Stimulated activated CD4-positive, alpha-beta T cell treated with anti-CD3 and anti-CD28 coated beads, Interleukin-1b, Interleukin-23, amount 100 ng/mL, for 24 hours (primary cell): ENCODE measurements at places on chromosomes 1 and 21.

DNA sequence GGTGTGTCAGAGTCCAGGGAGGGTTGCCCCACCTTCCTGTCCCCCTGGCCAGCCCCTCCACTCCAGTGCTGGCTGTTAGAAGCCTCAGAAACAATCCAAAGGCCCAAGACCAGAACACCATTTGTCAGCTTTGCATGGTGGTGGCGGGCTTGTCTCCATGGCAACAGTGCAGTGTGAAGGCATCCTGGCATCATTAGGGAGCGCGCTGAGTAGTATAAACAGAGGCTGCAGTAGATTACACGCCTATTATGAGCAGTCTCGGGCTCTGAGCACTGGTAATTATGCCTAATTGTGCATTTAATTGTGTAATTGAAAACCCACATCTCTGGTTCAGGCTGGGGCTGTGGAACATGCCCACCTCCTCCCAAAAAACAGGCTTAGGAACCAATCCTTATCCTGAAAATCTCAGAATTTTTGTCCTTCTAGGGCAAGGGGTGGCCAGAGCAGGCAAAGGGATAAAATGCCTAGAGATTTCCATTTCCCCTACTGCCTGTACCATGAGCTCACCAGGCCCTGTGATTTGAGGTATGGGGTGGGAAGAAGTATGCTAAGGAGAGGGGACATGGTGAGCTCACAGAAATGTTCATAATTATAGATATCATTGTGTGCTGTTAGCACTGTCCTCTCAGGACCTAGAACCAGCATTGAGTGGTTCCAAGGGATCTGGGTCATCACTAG lies 11.7 kb downstream of the NKAIN1 start:
- DNase-seq: no peak

DNA sequence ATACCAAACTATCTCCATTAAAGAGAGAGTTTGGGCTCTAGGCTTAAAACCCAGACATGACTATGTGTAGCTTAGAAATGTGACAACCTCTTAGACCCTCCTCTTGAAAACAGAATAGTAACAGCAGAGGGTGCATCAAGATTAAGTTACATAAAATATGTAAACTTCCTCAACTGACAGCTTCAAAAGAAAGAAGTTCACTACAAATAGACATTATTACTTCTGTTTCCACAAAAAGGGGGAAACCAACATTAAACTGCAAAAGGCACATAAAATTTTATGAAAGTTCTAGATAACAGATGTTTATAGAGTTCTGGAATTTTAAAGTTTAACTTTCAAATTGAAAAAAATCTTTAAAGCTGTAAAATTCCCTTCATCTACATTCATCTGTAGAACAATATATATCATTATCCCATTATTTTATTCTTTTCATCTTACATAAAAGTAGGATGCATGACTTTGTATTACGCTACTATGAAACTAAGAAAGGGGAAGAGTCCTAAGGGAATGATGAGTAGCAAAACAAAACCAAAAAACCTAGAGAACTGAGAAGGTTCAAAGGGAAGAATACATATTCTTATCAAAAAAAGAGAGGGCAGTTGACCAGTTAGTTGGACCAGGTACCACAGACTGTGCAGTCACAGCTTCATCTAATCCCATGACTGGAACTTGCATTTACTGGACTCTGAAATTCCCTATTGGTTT lies 177.0 kb downstream of the SIPA1L2 start:
- no peak for DNase-seq

GRCh38 chr21:40134731-40135492 lies 267.7 kb downstream of the PCP4 start:
- DNase-seq: no peak

- DNase-seq: no peak
These were observed 5.0 kb downstream of the ATF6 start for GRCh38 chr1:161771161-161771560.

DNA sequence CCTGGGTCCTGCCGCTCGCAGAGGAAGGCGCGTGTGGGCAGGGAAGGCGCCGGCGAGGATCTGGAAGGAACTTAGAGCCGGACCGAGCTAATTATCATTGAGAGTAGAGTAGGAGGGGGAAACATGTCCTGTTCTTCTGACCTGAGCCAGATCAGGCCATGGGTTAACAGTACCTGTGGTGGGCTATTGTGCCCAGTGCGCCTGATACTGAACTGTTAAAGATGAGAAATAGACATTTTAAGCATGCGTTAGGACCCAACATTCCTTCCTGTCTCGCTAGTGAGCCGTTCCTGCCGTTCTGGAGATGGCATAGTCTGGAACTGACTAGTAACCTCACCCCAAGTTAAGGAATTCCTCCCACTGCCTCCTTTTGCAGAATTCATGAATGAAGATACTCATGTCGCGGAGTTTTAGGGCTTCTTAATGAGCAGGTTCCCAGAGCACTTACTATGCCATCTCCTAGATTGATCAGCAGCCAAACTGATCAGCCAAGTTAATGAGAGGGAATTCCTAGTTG lies 870 bp downstream of the STRIP1 start:
- DNase-seq: no peak

DNA sequence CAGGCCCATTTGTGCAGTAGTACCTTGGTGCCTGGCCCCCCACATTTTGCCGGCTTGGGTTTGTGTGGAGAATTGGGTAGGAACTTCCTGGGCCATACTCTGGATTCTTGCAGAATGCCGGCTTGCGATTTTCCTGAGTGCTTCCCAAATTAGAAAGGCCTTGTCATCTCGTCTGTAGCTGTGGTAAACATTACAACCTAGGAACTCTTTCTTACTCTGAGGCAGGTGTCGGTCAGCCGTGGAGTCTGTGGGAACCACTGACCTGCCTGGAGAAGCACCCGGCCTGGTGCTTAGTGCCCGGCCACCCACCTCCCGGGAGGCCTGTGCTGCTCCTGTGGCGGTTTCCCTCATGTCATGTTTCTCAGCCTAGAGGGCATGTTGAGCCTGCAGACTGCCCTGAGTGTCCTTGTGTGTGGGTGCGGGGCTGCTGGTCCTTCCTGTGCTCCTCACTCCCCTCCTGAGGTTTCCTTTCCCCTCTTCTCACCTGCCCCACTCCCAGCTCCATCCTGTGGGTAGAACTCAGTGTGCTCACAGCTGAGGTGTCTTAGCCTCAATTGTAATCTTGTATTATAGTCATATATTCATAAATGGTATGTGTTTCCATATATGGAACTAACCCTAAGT lies 64.7 kb downstream of the S100B start:
- DNase-seq: no peak

DNA sequence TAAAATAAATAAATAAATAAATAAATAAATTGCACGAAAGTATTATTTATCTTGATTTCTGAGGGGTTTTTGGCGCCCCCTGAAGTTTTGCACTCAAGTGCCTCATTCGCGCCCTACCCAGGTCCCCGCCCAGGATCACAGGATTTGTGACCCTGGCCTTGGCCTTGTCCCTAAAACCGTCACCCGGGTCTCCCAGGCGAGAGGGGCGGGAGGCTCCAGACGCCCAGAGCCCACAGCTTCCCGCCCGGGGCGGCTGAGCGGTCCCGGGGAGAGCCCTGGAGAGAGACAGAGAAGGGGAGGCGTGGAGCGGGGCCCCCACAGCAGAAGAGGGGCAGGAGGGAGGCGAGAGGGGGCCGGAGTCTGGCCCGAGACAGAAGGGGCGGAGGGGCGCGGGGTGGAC lies 91.8 kb upstream of the CASZ1 start:
- no peak for DNase-seq

DNA sequence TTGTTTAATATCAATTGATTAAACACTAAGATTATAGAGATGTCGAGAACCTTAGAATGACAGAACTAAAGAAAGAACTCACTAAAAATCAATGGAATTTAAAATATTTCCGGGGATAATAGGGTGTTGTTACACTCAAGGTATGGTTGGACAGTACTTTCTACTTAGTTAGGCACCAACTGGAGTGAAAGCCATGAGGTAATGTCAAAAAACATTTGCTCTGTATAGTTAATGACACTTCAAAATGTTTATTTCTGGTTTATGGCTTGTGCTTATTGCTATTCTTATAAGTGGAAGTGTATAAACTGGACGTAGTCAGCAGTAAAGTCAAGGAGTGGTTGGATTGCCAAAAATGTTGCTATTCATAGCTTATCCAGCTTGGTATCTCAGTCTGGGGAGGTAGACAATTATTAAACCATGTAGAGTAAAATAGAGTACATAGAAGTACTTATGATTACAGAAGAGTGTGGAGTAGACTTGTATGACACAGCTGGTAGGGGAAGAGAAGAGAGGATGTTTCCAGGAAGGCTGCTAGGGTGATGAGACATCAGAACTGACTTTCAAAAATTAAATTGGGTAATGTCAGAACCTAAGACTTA lies 56.5 kb upstream of the BMP8A start:
- no peak for DNase-seq

DNA sequence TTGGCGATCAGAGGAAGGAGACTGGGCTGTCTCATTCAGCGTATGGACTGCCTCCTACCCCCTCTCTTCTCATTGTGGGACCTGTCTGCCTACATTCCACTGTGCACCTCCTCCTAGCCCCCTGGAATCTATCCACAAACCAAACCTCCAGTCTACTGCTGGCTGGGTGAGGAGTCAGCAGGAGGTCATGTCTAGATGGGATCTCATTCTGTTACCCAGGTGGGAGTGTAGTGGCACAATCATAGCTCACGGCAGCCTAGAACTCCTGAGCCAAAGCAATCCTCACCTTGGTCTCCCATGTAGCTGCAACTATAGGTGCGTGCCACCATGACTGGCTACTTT lies 18.0 kb upstream of the TTC22 start:
- no peak for DNase-seq

- no peak for DNase-seq
These were observed 30.2 kb downstream of the WDR4 start for GRCh38 chr21:42848932-42849758.

- no peak for DNase-seq
These were observed 550.9 kb downstream of the USP25 start for GRCh38 chr21:16280686-16281091.

- no peak for DNase-seq
These were observed 67.4 kb downstream of the SLC16A1 start for GRCh38 chr1:112888630-112889029.

DNA sequence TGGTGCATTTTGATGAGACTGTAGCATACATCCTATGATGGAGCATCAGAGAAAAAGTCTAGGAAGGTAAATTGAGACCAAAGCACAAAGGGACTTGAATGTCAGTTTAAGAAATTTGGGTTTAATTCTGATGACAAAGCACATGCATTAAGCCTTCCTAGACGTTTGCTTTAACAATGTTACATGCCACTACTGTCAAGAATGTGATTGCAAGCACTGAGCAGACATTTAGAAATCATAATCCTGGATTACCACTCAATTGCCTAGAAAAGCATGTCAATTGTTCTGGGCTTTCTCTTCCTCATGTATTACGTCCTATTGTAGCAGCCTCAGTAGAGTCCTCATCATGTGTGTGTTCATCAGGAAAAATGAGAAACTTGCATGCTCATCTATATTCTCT lies 117.1 kb downstream of the ZNF281 start:
- DNase-seq: no peak

DNA sequence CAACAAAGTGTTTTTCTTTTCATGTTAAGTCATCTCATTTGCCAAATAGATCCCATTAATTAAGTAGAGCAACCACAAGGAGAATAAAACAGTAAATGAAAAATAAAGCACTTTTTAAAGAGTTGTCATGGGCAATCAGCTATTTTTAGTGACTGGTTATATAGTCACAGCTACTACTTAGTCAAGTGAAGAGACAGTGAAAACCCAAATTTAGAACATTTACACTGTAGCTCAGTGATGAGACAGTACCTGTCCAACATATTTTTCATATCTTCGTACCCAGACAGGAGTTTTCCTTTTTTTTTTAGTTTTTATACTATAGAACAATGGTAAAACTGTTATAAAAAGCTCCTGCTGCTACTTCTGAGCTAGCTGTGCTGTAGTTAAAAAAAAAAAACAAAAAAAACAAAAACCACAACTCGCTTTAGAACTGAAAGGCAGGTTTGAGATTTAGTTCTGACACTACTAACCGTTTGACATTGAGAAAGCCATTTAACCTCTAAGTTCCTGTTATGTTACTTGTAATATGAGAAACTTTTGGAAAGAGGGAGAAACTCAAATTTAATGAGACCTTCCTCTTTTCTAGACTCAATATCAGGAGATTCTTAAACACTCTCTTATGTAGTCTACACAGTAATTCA lies 777.5 kb downstream of the ADGRL2 start:
- no peak for DNase-seq

GRCh38 chr1:44786138-44786840 lies 1.7 kb downstream of the BEST4 start:
- DNase-seq: no peak

GRCh38 chr1:183215076-183215720 lies 29.1 kb downstream of the LAMC2 start:
- no peak for DNase-seq

- DNase-seq: no peak
These were observed 1.5 kb downstream of the CELF3 start for GRCh38 chr1:151714820-151715725.

GRCh38 chr1:42777852-42778251 lies 6.9 kb upstream of the TMEM269 start:
- no peak for DNase-seq

- DNase-seq: no peak
These were observed 246.6 kb downstream of the KAZN start for GRCh38 chr1:14844923-14845617.

DNA sequence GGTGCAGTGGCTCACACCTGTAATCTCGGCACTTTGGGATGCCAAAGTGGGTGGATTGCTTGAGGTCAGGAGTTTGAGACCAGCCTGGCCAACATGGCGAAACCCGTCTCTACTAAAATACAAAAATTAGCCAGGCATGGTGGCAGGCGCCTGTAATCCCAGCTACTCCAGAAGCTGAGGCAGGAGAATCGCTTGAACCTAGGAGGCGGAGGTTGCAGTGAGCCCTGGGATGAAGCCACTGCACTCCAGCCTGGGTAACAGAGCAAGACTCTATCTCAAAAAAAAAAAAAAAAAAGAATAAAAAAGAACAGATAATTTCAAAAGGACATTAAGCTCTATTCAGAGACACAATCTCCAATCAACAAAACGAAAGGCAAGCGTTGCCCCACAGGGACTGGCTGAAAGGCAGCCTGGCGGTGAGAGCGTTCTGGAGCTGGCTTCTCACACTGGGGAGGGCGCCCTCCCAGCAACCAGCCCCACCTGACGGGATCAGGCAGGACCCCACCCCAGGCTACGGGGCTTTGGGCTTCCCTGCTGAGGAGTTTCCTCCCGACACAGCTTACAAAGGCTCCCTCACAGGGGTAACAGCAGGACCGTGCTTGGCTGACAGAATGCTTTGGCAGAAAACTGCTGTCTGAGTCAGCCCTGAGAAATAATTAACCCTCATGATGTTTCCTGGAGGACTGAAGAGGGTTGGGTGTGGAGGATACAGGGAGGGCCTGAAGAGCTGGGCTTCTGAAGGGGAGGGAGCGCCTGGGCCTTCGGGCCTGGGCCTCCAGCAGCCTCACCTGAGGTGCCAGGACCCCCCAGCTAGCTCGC lies 31.1 kb upstream of the SRP9 start:
- DNase-seq: no peak

DNA sequence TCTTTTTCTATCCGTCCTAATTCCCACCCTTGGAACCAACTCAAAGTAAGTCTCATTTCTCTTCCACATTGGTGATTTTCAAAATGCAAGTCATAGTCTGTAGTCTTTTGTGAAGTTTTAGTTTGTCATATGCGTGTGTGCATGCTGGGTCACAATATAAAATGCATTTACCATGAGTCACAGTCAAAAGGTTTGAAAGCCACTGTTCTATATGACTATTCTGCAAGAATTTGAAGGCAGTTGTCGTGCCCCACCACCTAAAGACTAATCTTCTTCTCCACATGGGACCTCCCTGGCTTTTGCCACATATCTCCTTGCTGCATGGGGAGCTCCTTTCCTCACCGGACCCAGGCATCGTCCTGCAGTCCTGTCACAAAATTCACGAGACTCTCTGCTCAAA lies 1.6 kb downstream of the STPG1 start:
- no peak for DNase-seq
